Activated CD4-positive, alpha-beta T cell treated with anti-CD3 and anti-CD28 coated beads for 36 hours (primary cell): ENCODE measurements at places on chromosomes 3 and 15. TPM values are rescaled to one million over a fixed set of nuclear protein-coding genes. Genes with fewer than 3 reads are reported as not detected.

DNA sequence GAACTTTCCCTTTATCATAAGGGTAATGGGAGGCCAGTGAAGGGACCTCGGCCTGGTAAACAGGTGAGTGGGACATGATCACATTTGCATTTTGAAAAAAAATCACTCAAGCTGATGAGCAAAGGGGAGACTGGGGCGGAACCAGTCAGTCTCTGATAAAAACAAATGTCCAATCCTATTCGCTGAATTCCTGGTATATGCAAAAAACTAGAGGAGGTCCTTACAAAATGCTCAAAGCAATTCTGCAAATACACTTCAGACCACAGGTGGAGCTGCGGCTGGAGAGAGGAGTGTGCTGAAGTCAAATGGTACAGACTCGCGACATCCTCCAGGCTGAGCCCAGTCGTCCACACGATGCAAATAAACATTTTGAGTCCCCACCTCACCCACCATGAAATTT, 166.7 kb downstream of the FOXP1 start:
- peak; percentile 64 for DNase-seq

- peak; percentile 7 for DNase-seq
Observed at GRCh38 chr3:52218937-52219650, 6.4 kb downstream of the TLR9 start.

DNA sequence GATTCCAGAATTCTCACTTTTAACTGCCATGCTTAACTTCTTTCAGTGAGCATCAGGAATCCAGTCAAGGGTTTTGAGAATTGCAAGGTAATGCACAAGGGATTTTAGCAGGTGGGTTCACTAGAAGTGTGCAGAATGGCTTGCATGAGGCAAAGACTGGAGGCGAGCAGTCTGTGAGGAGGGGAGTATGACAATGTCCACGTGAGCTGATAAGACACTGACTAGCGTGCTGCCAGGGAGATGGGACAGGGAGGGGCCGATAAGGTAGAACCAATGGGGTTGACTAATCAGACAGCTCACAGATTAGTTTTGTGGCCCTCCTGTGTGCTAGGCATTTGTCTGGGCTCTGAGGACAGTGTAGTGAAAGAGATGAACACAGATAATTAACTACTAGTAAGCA, 102.0 kb upstream of the DAZL start:
- DNase-seq = no peak

DNA sequence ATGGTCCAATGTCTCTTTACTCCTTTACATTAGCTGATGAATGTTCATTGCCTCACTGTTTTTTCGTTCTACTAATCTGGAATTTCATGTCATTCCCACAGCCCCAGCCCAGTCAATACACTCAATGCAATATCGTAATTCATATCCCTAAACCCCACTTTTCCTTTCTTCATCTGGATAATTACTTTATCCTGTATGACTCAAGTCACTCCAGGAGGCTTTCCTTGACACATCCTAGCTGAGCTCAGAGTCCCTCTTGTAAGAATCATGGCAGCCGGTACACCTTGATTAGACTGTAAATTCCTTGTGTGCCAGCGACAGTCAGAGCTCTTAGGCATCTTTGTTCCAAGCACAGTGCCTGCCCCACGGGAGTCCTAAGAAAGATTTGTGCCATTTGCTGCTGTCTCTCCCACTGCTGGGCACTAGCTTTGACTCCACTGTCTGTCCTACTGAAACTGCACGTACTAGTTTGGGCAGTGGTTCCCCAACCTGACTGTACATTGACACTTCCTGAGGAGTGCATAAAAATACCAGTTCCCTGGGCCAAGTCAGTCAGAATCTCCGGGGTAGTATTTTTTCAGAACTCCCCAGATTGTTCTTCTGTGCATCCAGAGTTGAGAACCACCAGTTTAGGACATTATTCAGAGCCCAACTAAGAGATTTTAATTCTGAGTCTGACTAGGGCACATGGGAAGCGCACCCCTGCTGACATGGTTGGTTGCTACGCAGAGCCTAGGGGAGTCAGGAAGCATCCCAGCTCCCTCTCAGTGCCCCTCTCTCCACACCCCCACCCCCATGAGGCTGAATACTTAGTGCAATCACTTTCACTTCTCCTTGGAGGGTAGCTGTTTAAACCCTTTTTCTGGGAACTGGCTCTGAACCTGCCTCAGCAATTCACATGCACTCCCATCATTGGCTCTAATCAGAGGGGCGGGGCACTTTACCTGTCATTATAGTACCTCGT, 19.5 kb upstream of the C3orf70 start:
- no peak for DNase-seq

- DNase-seq = peak; percentile 62
Observed at GRCh38 chr15:60507596-60508424, 28.9 kb upstream of the ICE2 start.

- DNase-seq = no peak
Observed at GRCh38 chr3:27789420-27789819, 67.3 kb upstream of the EOMES start.

- DNase-seq = no peak
Observed at GRCh38 chr3:147661916-147662315, 252.8 kb downstream of the ZIC1 start.

DNA sequence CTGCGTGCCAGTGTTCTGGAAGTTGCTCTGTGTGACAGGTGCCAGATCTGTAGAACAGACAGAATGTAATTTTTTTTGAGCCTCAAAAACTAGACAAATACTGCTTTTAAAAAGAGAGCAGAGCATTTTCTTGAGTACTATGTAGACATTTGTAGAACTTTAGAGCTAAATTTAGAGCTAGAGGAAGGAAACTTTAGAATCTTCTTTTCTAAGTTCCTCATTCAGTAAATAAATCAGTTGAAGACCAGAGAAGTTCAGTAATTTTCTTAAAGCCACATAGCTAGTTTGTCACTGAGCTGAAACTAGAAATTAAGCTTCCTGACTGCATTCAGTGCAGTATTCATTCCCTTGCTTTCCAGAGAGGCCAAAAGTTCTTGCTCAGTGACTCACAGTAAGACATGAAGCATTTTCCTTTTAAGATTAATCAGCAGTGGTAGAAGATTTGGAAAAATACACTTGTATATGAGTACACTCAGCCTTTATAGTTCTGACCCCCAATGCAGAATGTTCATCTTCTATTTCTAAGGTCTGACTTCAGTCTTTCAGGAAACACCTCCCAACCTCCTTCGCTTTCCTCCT, 83.6 kb upstream of the TSEN2 start:
- no peak for DNase-seq

DNA sequence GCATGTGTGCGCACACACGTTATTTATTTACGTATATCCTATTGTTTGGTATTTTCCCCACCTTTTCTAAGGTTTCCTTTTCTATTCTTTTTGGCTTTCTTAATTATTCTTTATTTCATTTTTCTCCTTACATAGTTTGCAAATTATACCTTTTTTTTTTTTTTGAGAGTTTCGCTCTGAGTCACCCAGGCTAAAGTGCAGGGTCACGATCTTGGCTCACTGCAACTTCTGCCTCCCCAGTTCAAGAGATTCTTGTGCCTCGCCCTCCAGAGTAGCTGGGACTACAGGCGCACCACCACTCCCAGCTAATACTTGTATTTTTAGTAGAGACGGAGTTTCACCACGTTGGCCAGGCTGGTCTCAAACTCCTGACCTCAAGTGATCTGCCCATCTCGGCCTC, 20.0 kb upstream of the CILP start:
- DNase-seq = no peak

DNA sequence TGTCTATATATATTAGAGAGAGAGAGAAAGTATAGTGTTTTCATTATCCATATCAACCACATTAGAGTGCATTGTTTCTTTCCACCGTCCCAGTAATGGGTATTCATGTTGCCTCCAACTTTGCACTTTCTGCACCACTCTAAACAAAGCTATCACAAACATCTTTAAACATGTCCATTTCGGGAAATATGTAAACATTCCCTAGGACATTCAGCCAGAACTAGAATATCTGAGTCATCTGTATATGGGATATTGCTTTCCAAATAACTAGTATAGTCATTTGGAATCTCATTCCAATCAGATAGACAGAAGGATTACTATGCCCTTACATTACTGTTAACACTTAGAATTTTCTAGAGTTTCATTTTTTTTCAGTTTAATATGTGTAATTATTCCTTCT, 914.9 kb upstream of the EPHA6 start:
- no peak for DNase-seq

- no peak for DNase-seq
Observed at GRCh38 chr15:37979671-37980409, 45.4 kb downstream of the TMCO5A start.

- DNase-seq = no peak
Observed at GRCh38 chr3:190620886-190621608, 107.2 kb downstream of the IL1RAP start.

- DNase-seq = no peak
Observed at GRCh38 chr3:187720337-187720670, 17.9 kb upstream of the RTP2 start.

DNA sequence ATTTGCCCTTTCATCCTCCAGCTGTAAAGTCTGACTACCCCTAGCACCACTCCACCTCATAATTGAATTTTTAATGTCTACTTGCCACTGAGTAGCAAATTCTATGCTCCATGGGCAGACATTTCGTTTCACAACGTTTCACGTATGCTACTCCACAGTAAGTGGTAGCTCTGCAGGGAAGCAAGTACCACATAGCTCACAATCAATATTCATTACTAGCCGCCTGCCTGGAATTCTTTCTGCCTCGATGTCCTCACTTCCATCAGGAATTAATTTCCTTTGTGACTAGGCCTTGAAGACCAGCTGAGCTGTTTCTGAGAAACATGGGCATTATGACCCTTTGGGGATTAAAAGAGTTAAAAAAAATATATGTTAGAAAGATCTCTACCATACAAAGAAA, 15.3 kb downstream of the NPTN start:
- DNase-seq = no peak

DNA sequence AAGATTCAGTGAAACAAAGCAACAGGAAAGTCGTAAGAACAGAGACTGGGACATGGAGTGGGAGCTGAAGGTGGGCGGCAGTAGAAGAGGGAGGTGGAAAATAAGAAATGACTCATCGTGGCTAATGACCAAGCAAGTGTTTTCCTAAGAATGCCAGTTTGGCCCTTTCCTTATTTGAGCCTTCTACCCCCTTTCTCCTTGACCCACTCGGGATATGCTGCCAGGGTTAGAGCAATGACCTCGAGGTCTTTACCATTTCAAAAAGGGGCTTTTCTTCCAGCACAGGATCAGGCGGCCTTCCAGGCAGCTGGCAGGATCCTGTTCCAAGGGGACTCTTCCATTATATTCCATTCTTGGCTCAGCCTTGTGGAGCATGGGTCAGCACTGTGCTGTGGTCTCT, 241.1 kb downstream of the RYR3 start:
- no peak for DNase-seq

GRCh38 chr15:99509686-99510461, 55.9 kb upstream of the MEF2A start:
- no peak for DNase-seq

DNA sequence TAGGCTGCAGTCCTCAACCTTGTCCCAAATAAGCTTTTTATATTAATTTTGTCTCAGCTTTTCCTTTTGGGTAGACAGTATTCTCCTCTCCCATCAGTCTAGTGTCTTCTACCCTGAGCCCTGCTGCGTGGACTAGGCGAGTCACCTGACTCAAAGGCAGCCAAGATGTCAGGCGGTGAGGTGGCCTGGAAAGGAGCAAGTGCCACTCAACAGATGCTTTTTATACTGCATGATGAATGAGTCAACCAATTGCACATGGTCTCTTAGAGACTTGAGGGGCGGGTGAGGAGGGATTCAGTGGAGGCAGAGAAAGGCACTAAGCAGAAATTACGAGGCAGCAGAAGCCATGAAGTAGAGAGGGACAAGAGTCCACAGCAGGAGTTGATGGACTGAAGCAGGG, 95.9 kb downstream of the FRMD4B start:
- peak; percentile 24 for DNase-seq

DNA sequence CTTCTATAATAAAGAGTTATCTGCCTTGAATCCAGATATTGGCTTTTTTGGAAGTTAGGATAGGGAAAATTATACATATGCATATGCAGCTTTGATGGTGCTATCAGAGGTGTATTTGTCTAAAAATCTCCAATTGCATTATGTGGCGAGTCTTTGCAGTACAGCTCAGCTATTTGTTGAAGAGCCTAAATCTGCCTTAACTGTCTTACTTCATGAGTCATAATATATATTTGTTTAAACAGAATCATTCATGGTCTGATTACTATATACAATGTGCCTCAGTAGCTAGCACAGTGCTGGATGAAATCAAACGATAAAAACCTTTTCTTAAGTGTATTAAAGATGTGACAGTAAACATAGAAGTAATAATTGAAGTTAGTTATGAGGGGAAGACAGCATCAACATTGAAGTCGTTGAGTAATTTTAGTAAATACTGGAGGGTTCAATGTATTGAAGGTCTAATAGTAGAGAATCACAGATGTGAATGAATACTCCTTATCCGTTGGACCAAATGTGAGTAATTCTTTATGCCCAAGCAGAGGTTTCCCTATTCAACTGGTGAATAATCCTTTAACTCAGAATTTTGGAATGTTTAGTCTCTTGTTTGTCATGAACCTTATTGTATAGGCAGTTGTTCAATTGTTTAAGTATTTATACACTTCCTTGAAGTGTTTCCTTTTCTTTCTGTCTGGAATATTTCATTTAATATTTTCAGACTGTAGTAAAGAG, 74.8 kb upstream of the NAALADL2 start:
- DNase-seq = no peak

DNA sequence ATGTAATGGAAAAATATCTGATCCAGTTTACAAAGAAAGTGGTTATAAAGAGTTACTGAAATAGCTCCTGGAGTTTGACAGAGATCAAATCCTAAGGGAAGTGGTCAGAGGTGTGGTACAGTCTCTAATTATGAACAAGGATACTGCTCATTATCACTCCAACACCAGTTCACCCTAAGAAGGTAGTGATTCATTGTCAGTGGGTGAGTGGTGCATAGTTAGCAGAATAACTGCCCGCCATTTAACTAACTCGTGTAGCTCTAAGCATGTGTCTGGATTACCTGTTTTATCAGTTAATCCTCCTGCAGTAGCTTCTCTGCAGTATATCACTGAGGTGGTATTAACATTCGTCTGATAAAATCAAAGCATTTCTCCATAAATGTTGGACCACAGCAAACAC, 700.1 kb downstream of the NLGN1 start:
- DNase-seq = no peak

GRCh38 chr3:134395103-134395502, 20.9 kb upstream of the AMOTL2 start:
- DNase-seq = no peak

DNA sequence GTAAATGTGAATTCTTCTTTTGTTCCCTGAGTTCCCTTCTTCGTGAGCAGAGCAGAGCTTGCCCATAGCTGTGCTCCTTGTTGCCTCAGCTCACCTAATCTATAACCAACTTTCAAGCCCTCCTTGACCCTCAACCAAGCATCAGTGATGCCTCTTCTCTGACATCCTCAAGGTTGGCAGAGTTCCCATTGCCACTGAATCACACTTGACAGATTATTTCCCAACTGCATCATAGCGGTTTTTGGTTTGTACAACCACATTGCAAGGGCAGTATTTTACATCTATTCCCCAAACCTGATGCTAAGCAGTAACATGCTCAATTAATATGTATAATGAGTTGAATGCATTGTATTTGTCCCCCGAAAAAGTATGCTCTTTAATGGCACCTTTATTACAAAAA, 133.0 kb upstream of the SNTN start:
- no peak for DNase-seq

Gene ARPP19
- 185 TPM for total RNA-seq

Gene SV2B
- total RNA-seq = 0.05 TPM

Gene CRYGS
- 1.6 TPM for total RNA-seq

Gene UBA3
- 72.2 TPM for total RNA-seq

Gene ARL14
- total RNA-seq = not detected

Gene SEMA3B
- total RNA-seq = 1.6 TPM

Gene THBS1
- total RNA-seq = 0.57 TPM

Gene CCR8
- 0.77 TPM for total RNA-seq

Gene RTP3
- total RNA-seq = not detected

Gene ANO10
- total RNA-seq = 6.9 TPM

Gene GOLGA6L26
- total RNA-seq = not detected
